Pancreas (tissue), 10 donors: ENCODE measurements at places on chromosomes 7 and 10.
A peak's percentile ranks its signal among the peaks of the same experiment; 100 is the strongest.

DNA sequence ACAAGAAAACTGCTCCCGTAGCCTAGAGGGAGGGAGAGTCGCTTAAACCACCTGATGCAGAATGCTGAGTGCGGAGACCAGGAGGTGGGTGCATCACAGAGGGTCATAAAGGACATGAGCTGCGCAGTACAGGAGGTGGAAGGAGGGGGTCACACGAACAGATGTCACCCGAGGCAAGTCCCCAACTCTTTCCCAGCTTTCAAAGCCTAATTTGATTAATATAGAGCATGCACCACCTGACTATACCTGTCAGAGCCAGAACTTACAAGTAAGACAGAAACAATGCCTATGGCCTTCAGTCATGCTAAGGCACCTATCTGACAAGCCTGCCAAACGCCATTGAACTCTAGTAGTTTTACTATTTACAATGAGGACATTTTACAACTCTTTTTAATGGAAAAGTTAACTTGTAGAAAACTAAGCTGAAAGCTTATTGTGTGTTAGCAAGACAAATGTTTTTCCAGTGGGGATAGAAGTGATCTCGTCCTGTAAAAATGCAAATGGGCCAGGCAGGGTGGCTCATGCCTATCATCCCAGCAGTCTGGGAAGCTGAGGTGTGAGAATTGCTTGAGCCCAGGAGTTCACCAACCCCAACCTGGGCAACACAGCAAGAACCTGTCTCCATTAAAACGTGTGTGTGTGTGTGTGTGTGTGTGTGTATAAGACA is 1.1 kb upstream of the VOPP1 start:
- no peaks in the 10 kb centered on the region for H3K4me1 ChIP-seq
- no peaks in the 10 kb centered on the region for H3K27me3 ChIP-seq
- peak overlapping the region; percentile 78 for H3K27ac ChIP-seq
- no peak for DNase-seq
- no peaks in the 10 kb centered on the region for H3K36me3 ChIP-seq

DNA sequence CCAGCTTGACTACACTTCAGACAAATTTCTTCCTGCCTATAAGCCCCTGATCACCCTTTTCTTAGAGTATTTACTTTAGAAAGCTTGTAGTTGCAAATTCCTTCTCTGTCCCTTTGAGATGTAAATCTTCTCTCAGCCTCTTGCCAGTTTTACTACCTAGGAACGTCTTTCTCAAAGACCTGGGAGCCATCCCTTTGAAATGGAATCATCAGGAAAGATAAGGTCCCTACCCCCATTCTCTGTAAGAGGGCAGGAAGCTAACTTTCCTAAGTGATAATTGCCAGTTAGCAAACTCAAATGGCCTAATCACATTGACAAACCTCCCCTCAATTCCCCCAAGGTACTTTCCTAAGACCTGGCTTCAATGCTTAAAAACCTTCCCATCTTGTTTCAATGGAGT is 304.5 kb downstream of the MDFIC start:
- no peaks in the 10 kb centered on the region for H3K4me1 ChIP-seq
- H3K27ac ChIP-seq: no peak overlapping the region
- no peaks in the 10 kb centered on the region for H3K36me3 ChIP-seq
- no peaks in the 10 kb centered on the region for H3K27me3 ChIP-seq
- H3K4me3 ChIP-seq: no peak overlapping the region

DNA sequence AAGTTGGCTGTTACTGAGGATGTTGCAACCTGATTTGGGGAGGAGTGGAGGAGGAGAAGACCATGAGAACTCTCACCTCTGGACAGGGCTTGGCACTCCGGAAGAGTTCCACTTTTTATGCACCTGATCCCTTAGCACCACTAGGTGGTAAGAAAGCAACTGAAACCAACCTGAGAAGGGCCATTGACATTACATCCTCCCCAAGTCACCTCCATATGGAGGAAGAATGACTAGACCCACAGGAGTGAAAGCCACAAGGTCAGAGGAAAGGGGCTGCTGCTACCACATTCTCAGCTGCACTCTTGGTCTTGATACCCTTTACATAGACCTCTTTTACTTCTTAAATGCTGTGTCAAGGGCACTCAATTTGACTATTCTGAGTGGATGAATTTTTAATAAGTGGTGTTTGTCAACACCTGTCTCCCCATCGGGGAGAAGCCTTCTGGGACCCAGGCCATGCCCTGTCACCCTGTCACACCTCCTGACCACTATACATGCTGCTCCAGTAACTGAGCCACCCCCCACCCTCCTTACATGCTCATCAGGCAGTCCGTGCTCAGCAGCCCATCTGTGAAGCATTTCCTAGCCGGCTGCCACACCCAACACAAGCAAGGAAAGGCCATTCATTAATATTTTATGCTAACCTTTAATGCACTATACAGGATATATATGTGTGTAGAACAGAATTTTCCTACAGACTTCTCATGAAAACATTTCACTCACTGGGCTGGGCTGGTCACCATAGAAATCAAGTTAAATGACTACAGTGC is 362.9 kb downstream of the GFRA1 start:
- no peak overlapping the region for H3K27ac ChIP-seq
- no peaks in the 10 kb centered on the region for H3K36me3 ChIP-seq
- H3K4me1 ChIP-seq: no peaks in the 10 kb centered on the region
- H3K27me3 ChIP-seq: no peaks in the 10 kb centered on the region
- no peak overlapping the region for H3K4me3 ChIP-seq

DNA sequence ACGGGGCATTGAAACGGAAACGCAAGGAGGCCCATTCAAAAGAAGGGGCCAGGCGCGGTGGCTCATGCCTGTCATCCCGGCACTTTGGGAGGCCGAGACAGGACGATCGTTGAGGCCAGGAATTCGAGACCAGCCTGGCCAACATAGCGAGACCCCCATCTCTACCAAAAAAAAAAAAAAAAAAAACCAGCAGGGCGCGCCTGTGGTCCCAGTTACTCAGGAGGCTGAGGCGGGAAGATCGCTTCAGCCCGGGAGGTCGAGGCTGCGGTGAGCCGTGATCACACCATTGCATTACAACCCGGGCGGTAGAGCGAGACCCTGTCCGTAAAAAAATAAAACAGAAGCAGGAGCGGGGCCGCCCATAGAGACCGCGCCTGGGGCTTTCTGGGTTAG is 396 bp downstream of the PSMG3 start:
- peak overlapping the region; percentile 84 for H3K27ac ChIP-seq
- no peak for DNase-seq
- no peaks in the 10 kb centered on the region for H3K27me3 ChIP-seq
- H3K4me1 ChIP-seq: peaks cover 11% of the 10 kb centered on the region

GRCh38 chr7:53426145-53426750 is 390.8 kb downstream of the POM121L12 start:
- no peak for DNase-seq
- H3K27ac ChIP-seq: no peak overlapping the region
- H3K4me1 ChIP-seq: no peaks in the 10 kb centered on the region

DNA sequence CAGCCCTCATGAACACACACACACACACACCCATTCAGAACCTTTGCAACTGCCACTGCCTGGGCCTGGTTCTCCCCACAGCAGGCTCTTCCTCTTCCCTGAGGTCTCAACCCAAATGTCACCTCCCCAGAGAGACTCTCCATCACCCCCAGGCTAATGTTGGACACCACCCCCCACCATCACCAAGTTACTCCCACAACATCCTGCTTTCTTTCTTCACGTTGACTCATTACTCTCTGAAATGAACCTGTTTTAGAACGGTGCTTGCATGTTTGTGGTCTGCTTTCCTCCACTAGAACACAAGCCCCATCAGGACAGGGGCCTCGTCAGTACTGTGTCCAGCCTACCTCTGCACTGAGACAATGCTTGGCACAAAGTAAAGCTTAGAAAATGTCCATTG is 16.0 kb downstream of the AFAP1L2 start:
- no peak overlapping the region for H3K27ac ChIP-seq
- H3K27me3 ChIP-seq: no peaks in the 10 kb centered on the region
- no peak for DNase-seq
- no peak overlapping the region for H3K4me3 ChIP-seq
- H3K4me1 ChIP-seq: no peaks in the 10 kb centered on the region
- H3K36me3 ChIP-seq: no peaks in the 10 kb centered on the region

DNA sequence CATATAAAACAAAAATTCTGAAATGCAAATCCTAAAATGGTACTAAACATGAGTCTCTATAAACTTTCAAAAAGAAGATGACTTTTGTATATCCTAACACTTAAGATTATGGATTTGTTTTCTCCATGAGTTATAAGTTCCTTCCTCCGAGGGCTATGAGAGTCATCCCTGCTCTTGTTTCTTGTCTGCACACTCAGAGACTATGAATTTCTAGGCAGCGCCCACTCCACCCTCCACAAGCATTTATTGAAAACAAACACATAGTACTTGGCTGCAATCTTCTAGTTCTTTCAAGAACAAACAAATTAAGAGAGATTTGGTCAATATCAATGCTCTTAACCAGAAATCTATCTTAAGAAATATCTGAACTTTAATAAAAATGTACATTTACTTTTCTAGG is 211.7 kb downstream of the DKK1 start:
- H3K27me3 ChIP-seq: no peaks in the 10 kb centered on the region
- no peak overlapping the region for H3K27ac ChIP-seq
- DNase-seq: no peak
- H3K4me3 ChIP-seq: no peak overlapping the region

DNA sequence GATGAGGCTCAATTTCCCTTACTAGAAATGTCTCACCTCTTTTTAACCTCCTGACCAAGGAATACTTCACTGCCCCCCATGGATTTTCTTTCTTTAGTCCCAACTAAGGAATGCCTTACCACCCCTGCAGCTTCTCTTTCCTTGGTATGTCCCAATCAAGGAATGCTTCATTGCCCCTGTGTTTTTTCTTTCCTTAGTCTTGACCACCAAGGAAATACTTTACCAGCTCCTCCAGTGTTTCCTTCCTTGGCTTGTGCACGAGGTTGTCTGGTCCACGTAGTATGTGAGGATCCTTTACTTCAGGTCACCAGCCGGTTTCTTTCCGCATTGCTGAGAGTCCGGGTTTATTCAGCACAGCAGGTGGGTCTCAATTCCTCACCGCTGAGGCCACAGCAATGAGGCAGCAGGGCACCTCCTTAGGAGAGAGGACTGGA is 59.3 kb downstream of the CYP2C9 start:
- H3K36me3 ChIP-seq: no peaks in the 10 kb centered on the region
- H3K4me3 ChIP-seq: no peak overlapping the region
- H3K27ac ChIP-seq: no peak overlapping the region
- DNase-seq: no peak
- no peaks in the 10 kb centered on the region for H3K27me3 ChIP-seq
- H3K4me1 ChIP-seq: no peaks in the 10 kb centered on the region

- H3K27ac ChIP-seq: no peak overlapping the region
- H3K4me3 ChIP-seq: no peak overlapping the region
- no peaks in the 10 kb centered on the region for H3K4me1 ChIP-seq
- peaks cover 29% of the 10 kb centered on the region for H3K36me3 ChIP-seq
- DNase-seq: no peak
These were observed 123.0 kb downstream of the IDE start for GRCh38 chr10:92450896-92451295.

DNA sequence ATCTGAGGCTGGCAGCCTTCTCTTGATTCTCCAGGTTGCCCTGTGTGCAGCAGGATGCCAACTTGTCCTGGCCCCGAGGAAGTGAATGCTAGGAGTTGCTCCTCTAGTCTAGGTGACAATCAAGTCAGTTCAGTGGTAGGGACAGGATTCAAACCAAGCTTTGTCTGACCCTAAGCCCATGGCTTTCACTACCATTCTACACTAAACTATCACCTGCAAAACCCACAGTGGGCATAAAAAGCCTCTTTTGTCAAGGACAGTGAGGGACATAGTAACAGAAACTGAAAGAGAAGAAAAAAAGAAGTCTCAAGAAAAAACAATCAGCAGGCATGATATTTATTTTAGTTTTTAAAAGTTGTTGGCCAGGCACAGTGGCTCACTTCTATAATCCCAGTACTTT is 33.5 kb downstream of the KCNMA1 start:
- DNase-seq: no peak
- H3K27ac ChIP-seq: no peak overlapping the region
- H3K4me1 ChIP-seq: no peaks in the 10 kb centered on the region
- no peaks in the 10 kb centered on the region for H3K36me3 ChIP-seq

DNA sequence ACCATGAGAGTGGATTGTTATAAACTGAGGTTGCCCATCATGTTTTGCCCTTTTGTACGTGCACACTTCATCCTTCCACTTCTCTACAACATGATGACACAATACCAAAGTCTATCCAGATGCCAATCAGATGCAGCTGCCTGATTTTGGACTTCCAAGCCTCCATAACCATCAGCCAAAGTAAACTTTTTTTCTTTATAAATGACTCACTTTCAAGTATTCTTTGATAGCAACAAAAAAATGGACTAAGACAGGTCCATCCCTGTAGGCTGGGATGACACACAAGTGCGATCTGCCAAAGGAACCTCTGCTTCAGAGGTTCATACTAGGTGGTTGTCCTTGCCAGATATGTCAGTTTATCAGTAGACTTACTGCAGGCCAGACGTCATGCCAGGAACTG is 320.2 kb upstream of the FZD1 start:
- no peak overlapping the region for H3K4me3 ChIP-seq
- no peaks in the 10 kb centered on the region for H3K27me3 ChIP-seq
- no peaks in the 10 kb centered on the region for H3K4me1 ChIP-seq
- no peak overlapping the region for H3K27ac ChIP-seq
- no peaks in the 10 kb centered on the region for H3K36me3 ChIP-seq
- DNase-seq: no peak

- no peaks in the 10 kb centered on the region for H3K27me3 ChIP-seq
- no peak overlapping the region for H3K4me3 ChIP-seq
- no peaks in the 10 kb centered on the region for H3K4me1 ChIP-seq
- no peak overlapping the region for H3K27ac ChIP-seq
- no peaks in the 10 kb centered on the region for H3K36me3 ChIP-seq
- peak; percentile 65 for DNase-seq
These were observed 25.6 kb downstream of the KCNH2 start for GRCh38 chr7:150952331-150953050.
